ENCODE measurements at places on chromosomes 4 and X.

DNA sequence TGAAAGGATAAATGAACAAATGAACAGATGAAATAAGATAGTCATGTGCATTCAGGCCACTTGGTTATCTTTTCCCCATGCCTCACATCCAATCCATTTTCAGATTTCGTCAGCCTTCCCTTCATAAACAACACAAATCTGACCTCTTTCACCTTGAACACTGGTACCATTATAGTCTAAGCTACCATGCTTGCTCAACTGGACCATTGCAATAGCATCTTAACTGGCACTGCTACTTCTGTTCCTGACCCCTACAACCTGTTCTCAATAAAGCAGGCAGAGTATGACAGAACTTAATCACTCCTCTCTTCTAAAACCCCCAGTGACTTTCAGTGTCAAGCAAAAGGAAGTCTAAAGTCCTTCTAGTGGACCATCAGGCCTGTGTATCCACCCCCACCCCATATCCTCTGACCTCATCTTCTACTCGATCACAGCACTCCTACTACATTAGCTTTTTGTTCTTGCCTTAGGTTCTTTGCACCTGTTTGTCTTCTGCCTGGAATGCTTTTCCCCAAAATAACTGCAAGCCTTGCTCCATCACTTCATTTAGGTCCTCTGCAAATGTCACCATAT, 40.7 kb downstream of the LARP7 start:
- DNase-seq, result no peak

DNA sequence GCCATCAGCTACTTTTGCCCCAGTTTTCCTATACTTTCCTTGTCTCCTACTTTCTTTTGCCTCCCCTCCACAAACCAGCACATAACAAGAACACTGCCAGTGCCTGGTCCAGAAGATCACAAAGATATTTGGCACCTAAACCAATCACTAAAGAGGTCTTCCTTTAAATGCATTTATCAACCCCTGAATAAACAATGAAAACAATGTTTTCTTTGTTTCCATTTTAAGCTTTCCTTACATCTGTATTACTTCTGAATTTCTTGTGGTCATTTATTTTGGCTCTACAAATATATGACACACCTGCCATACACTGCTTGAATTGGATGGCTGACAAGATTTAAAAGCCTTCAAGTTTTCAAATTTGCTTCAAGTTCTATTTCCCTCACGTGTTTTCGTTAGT, 43.9 kb downstream of the MBNL3 start:
- no peak for DNase-seq

GRCh38 chrX:82442281-82442680, 1065.8 kb upstream of the POU3F4 start:
- no peak for DNase-seq

DNA sequence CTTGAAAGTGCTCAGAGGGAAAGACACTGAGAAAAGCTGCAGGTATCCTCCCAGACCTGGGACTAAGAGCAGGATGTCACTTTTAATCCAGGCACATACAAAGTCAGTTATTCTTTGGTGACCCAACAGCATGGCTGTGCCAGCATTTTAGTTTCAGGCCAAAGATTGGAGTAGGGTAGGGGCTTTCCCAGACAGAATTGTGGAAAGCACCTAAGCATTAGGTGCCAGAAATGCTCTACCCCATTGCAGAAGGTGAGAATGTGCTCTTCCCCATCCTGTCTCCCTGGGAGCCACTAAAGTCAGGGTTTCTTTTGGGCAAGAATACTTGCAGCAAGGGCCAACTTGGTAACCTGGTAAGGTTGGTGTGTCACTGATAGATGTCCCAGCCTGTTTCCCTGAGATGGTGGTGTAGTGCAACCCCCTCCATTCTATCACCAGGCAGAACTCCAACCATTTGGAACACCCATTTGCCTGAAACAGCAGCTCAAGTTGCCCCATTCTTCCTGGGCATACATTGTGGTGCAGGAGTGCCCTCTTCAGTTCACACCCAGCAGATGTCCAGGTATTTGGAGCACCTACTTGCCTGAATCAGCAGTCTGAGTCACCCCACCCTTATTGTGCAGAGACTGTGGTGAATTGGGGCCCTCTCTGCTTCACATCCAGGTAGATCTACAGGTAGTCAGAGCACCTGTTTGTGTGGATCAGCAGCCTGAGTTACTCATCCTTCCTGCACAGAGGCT, 183.5 kb downstream of the ZC4H2 start:
- no peak for DNase-seq

- DNase-seq, result no peak
Observed at GRCh38 chr4:141432000-141432712, 204.2 kb upstream of the IL15 start.

DNA sequence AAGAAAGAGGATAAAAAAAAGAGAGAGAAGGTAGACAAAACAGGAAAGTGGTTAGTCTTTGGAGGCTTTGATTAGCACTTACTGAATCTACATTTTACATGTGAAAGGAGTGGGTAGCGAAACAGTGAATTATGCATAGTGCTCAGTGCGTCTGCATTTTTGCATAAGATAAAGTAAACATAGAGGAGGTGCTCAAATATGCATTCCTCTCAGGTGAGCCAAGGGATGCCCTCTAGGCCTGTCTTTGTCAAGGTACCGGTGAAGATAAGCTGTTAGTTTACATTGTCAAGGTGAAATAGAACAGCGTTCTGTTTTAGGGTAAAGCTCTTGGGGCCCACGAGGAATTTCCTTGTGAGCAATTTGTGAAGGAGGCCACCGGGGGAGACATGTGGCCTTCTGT, 260.6 kb downstream of the TRIML1 start:
- no peak for DNase-seq

- DNase-seq, result no peak
Observed at GRCh38 chr4:79182209-79182608, 143.7 kb downstream of the NAA11 start.

DNA sequence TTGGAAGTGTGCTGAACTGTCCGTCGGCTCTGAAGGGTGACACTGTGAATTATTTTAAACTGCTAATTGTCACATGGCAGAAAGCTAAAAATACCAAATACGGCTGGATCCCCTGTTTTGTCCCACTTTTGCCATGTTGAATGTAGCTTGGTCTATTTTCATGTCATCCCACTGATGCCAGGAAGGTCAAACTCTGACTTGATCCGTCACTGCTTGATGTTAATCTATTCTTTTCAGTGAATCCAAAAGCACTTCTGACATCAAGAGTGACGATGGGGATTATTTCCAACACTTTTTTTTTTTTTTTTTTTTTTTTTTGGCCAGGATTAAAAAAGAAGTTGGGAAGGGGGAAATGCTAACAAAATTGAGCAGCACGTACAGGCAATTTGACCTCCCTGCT, 734.6 kb upstream of the TENM3 start:
- no peak for DNase-seq

DNA sequence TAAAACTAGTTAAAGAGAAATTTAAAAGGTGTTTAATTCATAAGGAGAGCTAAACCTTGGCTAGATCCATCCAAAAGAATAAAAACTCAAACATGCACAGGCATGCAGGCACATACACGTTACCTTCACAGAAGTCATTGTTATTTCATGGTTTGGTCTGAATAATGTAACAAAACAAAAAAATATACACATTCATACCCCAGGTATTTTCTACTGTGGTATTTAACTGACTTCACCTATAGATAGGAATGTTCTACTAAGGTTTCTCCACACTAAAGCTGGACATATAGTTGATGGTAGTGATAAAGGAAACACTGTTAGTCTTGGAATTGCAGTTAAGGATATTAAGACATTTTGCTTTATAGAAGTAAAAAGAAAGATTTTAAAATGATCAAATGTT, 283.6 kb upstream of the PCDH10 start:
- DNase-seq, result no peak

DNA sequence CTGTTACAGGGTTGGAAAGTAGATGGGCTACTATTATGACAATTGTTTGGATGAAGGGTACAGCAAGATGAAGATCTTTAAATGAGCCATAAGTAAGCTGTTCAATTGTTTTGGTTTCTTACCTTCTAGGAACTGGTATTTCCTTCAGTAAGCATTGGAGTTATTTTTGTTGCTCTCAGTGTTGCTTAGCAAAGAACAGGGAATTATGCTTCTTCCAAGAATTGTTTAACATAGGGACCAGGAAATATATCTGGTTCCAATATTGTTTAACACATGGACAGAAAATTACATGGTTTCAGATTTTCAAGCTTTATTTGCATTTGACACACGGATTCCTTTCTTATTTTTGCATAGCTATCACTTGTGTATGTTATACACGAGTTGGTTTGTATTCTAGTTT, 1999.0 kb downstream of the ARAP2 start:
- DNase-seq, result no peak

- DNase-seq, result no peak
Observed at GRCh38 chrX:12610079-12610478, 181.1 kb upstream of the PRPS2 start.

GRCh38 chrX:124393238-124393637, 46.9 kb downstream of the SH2D1A start:
- DNase-seq, result no peak

DNA sequence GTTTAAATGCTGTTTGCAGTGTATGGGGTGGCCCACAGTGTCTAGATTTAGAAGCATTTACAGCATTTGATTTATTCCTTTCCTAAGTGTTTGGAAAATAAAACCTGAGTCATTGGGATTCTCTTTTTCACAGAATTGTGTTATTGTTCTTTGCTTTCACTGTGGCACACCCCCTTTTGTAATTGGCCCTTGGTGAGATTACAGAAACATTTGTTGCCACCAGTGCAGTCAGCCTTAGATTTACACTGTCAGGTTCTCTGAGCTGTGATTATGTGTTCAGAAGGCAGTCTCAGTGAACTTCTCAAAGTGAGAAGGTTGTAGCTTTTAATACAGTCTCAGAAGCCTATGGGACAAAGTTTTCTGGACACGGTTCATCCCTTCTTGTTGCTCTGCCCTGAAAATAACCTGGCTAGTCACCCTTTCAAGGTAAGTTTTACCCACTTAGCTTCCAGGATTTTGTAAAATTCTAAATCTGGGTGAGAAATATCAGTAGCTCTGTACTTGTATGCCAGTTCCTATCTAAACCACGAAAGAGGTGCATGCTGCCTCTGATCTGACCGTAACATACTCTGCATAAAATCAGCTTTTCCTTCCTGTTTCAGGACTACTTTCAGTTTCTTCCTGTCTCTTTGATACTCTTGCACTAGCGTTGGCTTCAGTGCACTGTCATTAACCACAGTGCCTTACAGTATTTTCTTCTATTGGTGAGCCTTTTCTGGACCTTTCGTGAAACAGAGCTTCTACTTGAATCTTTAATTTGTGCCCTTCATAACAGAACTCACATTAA, 12.6 kb downstream of the RUFY3 start:
- DNase-seq, result no peak

DNA sequence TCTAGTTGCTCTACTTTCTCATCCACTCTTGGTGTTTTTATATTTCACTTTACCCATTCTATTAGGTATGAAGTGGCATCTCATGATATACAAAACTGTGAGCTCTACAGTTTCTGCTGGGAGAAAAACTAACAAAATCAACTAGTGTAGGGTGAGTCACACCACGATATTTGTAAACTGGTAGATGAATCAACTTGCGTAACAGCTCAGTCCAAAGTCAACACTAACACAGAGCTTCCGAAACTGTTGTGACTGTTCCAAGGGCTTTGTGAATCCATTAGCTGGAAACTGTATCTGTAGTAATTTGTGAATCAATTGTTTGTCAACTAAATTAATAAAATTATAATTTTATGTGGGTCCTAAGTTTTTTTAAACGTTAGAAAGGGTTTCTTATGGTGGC, 119.8 kb upstream of the TSPAN5 start:
- DNase-seq, result no peak

- no peak for DNase-seq
Observed at GRCh38 chr4:34636623-34637022, 1607.7 kb downstream of the ARAP2 start.

GRCh38 chr4:14309431-14309830, 681.9 kb upstream of the BOD1L1 start:
- DNase-seq, result no peak

DNA sequence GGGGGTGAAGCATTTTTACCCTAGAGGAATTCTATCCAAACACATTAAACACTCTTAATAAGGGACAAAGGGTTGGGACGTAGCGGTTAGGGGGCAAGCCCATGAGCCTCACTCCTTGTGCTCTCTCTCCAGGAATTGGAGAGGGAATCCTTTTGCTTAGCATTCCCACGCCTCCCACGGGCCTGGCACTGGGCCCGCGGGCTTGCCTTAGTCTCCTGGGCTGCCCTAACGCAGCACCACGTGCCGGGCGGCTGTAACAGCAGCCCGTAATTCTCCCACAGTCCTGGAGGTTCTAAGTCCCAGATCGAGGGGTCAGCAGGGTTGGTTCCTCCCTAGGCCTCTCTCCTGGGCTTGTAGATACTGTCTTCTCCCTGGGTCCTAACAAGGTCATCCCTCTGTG, 67.5 kb downstream of the TBL1X start:
- DNase-seq, result no peak

DNA sequence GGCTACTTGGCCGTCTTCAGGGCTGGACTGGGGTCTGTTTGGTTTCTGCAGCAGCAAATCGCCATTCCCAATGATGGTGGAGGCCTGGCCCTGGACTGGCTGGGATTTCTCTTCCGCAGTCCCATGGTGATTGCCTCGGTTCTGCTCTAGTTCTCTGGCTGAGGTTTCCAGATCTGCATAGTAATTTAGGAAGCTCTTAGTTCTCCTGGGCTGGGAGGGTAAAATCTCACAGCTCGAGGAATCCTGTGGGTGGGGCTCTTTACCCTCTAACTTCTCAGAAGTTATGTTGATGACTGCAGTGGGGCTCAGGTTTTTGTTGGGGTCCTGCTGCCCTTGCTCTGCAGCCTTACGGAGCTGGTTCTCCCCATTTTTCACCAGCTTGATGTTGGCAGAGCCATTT, 200.6 kb downstream of the APBB2 start:
- no peak for DNase-seq

- no peak for DNase-seq
Observed at GRCh38 chr4:1249731-1250526, 999 bp upstream of the CTBP1 start.

- no peak for DNase-seq
Observed at GRCh38 chrX:27466051-27466450, 2.9 kb upstream of the PPP4R3C start.

GRCh38 chrX:39162322-39162735, 361.1 kb downstream of the MID1IP1 start:
- no peak for DNase-seq

GRCh38 chr4:161133586-161134276, 1030.1 kb downstream of the FSTL5 start:
- no peak for DNase-seq

GRCh38 chr4:2731907-2732317, 24.2 kb downstream of the TNIP2 start:
- no peak for DNase-seq

- DNase-seq, result no peak
Observed at GRCh38 chr4:153850533-153851280, 61.8 kb upstream of the SFRP2 start.

DNA sequence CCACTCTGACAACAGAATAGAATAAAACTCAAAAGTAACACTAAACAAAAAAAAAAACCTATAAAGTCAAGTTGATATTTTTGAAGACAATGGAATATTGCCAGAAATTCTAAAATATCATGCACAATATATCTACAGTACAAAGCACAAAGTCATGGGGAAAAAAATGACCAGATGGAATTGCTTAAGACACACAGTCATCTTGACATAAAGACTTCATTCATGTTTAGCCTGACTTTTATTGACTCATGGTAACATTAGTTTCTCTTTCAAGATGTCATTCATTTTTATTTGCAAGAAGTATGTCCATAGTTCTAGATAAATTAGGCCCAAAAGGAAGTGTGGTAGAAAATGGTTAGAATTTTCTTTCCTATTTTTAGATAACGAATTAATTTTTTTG, 259.1 kb downstream of the CAMK2D start:
- DNase-seq, result no peak

All from cortex of kidney (tissue), 1 donor.